ENCODE measurements at places on chromosomes 4 and X.

- no peak for DNase-seq
Measured at GRCh38 chrX:71626576-71626975, 8.3 kb upstream of the CXCR3 start.

GRCh38 chrX:153634236-153634635 lies 12.8 kb upstream of the DUSP9 start:
- DNase-seq = no peak

DNA sequence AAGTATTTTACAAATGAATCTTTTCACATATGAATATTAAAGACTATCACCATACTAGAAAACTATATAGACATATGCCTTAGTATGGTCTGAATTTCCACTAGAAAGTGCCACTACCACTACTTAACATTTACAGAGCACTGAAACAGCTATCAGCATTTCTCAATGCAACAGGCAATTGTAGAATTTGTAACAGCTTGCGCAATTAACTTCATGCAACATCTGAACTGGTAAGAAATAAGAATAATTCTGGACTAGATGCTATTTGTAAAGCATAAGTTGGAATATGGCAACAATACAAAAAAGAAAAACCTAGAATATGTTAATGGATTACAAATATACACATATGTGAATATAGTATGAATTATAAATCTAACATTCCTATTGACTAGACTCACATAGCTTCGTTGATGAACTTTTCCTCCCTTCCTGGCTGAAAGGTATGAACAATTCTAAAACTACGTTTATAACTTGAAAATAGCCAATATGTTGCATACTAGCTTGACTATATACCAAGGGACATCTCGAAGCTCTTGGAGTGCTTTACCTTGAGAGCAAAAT lies 82.0 kb downstream of the ATP8A1 start:
- DNase-seq = no peak

GRCh38 chrX:18888281-18888680 lies 95.6 kb downstream of the PHKA2 start:
- DNase-seq = no peak

DNA sequence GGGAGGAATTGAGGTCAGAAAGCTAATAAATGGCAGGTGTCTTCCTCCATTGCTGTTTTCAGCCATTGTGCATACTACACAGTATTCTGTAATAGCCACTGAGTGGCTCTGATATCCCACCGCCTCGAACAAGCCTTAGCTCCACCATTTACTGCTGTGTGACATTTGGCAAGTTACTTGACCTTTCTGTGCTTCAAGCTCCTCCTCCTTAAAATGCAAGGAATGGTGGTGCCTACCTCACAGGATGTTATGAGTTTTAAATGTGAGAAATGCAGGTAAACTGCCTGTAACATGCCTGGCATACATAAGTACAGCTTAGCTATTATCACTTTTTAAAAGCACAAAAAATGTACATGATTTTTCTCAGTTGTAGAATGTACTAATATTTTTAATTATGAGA lies 421.0 kb downstream of the MAPK10 start:
- no peak for DNase-seq

DNA sequence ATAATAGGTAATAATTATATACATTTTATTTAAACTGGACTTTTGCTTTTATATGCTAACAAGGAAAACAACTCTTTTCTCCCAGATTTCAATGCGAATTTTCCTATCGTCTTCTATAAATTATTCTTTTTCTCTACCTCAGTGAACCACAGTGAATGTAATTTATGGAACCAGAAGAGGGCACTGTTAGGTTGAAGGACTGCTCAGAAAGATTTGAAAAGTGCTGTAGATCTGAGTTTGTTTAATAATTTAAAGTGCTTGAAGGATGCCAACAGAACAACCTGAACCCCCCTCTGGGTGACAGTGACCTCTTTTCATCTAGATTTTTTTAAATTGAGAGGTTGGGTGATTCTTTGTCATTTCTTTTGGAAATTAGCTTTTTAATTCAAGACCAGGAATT lies 54.9 kb downstream of the PHOX2B start:
- DNase-seq = peak; percentile 6

- no peak for DNase-seq
Measured at GRCh38 chr4:2823671-2824328, 19.8 kb upstream of the ADD1 start.

DNA sequence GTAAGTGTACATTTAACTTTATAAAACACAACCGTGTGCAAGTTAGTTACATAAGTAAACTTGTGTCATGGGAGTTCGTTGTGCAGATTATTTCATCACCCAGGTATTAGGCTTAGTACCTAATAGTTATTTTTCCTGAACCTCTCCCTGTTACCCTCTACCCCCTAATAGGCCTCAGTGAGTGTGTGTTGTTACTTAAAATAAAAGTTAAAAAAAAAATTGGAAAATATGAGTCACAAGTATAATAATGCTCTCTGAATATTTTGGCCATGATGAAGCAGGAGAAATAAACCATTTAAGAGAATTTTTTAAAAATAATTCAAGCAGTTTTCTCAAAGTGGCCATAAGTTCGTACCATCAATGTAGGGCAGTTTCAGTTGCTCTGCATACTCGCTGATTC lies 105.1 kb upstream of the GRID2 start:
- no peak for DNase-seq

DNA sequence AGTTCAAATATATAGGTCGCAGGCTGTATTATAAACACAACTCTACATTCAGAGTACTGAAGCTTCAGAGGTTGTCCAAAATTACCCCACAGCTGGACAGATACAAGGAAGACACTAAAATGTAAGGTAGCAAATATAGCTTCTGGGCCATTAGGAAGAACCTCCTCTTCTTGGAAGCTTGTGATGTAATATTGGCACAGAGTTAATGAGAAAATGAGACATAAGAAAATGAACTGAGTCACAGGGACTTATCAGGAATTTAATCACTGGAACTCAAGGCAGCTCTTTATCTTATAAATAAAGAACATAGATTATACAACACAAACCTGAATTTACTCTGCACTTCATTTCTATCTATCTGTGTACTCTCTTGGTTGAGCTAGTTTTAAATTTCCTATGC lies 344.7 kb downstream of the PCDH10 start:
- peak; percentile 89 for DNase-seq

DNA sequence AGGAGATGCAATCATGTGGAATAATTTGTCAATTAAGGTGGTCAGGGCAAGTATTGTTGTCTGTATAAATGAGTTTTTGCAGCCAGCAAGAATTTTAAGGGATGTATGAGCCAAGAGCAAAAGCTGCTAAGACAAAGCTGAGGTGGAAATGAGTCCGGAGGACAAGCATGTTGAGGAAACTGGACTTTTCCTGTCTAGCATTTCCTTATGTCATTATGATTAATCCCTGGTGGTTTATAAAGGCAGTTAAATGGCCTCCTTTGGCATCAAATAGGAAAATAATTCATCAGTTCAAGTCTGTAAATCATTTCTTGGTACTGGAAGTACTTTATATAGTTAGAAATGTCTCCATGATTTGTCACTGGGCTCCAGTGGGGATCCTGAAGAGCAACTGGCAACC lies 61.6 kb upstream of the TEX13A start:
- no peak for DNase-seq

DNA sequence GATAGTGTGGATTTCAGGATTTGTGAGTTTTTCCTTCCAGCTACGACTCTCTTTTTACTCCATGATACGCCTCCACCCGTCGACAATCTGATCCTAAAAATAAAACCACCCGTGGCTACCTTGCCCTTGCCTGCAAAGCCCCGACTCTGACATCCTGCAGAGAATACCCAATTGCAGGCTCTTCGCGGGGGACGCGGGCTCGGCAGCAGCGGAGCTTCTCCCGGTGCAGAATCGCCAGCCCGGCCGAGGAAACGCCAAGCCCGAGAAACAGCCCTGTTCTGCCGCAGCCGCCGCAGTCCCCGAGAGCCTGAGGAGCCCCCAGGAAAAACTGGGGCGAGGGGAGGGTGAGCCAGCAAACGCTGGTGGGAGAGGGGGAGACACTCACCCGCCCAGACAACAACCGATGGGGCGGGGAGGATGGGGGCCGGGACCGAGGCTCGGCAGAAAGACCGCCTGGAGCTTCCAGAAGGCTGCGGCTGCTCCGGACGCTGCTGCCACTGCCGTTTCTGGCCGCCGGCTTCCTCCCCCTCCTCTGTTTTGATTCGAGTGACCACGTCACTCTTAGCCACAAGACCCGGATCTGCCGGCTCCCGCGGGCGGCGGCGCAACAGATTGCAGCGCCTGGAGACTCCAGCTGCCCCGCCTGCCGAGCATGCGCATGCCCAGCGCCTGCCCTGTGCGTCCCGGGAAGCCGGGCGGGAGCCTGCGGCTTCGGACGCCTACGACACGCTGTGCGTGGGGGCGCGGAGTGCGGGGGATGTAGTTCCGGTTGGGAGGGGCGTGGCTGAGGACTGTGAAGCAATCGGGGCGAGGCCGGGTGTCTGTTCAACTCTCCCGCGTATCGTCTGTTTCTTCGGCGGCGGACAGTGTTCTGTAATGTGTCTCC lies at the start of gene SMIM14:
Gene SMIM14, minus strand, starts transcription at position 512 of the 886 bp plus-strand sequence. CDS start 33,720 bp downstream, outside the sequence.
- peak; percentile 98 for DNase-seq
